ENCODE measurements at places on chromosomes 11 and 22.
A peak's percentile ranks its signal among the peaks of the same experiment; 100 is the strongest.

DNA sequence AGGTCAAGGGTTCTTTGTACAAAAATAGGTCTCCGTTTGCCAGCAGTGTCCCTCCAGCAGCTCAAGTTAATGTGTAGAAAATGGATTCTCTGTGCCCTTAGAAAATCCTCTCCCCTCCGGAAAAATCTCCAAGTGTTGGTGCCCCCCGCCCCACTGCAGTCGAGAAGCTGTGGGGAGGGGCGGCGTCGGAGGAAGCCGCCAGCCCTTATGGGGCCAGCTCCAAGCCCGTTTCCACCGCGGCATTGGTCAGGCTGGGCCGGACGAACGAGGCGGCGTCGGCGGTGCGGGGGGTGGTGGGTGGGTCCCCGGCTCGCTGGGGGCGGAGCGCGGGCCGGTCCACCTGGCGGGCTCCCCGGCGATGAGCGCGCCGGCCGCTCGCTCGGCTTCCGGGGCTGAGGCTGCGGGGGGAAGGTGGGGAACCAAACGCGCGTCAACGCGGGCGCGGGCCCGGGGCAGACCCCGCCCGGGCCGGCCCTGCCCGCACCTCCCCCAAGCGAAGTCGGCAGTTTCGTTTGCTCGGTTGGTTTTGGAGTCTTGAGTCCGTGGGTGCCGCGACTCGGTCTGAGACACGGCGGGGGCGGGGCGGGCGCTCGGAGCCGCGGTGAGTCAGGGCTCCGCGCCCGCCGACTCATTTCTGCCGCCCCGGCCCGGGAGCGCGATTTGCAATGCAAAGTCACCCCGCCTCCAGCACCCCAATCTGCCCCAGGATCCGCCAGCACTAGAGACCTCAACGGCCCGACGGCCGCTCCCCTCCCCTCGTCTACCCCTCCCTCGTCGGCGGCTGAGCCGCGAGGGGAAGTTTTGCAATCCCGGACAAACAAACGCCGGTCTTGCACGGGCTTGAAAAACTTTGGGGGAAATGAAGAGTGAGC lies 1.4 kb downstream of the ASCL2 start:
- peak; percentile 88 for DNase-seq

DNA sequence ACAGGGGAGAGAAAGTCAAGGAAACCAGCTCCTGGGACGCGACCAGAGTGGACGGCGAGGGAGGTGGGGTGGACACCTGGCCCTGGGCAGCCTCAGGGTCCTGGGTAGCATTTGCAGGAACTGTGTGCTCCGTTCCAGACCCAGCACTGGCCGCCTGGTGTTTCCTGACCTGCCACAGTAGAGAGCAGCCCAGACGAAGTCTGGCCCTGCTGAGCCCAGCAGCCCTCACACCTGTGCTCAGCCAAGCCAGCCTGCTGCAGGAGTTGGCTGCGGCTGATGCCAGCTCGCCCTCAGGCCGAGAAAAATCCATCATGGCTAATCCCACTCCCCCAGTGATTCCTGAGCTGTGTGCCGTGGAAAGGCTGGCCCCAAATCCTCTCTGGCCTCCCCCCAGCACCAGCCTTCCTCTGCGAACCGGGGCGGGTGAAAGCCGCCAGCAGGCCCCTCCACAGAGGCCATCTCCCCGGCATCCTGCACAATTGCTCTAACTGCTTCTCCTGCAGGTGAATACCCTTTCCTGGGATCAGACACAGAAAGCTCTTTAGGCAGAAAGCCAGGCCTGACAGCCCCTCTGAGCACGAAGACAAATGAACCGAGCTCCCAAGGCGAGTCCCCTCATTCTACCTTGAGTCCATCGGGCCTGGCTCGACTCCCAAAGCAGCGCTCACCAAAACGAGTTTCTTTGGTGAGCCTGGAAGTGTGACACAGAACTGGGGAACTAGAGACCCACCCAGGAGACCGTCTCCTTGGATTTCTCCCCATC lies 88.6 kb downstream of the RTL6 start:
- DNase-seq: no peak

DNA sequence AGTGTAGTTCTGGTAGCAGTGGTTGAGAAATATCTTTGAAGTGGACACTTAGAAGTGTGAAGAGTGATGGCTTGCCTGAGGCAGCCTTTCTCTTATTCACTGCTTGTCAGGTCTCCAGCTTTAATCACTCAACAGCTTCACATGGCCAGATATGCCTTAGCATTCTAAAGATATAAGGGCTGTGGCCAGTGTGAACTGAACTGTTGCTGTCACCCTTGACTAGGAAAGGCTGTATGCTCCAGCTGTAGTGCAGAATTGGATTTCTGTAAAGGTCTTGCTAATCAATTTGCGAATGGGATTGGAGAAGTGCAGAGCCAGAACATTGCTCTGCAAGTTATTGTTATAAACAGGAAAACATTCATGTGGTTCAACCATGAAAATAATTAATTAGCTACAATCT lies 266.7 kb downstream of the TMEM135 start:
- DNase-seq: no peak

DNA sequence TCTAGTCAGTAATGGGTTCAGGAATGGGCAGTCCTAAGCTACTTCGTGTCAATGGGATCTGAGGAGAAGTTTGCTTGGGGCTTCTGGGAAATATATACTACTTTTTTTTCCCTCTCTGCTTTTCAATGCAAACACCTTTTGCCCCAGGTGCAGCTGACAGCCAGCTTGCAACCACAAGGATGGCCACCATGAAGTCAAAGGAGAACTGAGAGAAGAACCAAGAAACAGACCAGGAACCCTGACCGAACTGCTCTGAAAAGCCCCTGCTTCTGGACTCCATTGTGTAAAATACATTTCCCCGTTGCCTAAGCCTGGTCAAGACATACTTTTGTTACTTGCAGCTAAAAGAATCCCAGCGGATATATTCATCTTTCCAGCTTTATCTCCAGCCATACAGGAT lies 20.1 kb upstream of the CD44 start:
- no peak for DNase-seq

DNA sequence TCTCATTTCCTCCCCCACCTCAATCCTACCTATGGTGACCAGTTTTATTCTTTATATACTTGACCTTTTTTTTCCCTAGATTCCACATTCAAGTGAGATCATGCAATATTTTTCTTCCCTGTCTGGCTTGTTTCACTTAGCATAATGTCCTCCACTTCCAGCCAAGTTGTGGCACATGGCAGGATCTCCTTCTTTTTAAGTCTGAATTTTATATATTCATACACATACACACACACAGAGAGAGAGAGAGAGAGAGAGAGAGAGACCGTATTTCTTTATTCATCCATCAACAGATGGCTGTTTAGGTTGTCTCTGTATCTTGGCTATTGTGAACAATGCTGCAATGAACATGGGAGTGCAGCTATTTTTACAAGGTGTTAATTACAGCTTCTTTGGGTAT lies 1.4 kb downstream of the POU2AF2 start:
- no peak for DNase-seq

GRCh38 chr11:64324692-64325469 lies 7.0 kb downstream of the PRDX5 start:
- DNase-seq: no peak

GRCh38 chr22:37545703-37546436 lies 14.4 kb upstream of the CDC42EP1 start:
- DNase-seq: no peak

DNA sequence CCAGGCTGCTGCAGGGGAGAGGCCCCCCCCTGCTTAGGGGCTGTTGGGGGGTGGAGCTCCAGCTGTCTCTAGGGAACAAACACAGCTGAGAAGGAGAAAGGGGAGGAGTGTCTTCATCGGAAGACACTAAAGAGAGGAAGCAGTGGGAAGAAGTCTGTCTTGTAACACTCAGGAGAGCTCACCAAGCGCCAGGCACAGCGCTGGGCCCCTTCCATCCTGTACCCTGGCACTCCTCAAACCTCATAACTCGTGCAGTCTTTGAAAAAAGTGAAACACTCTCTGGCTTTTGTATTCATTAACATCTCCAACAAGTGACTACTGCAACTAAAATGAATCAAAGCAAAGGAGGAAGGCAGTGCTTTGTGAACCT lies 67.4 kb upstream of the PRDM11 start:
- DNase-seq: no peak

DNA sequence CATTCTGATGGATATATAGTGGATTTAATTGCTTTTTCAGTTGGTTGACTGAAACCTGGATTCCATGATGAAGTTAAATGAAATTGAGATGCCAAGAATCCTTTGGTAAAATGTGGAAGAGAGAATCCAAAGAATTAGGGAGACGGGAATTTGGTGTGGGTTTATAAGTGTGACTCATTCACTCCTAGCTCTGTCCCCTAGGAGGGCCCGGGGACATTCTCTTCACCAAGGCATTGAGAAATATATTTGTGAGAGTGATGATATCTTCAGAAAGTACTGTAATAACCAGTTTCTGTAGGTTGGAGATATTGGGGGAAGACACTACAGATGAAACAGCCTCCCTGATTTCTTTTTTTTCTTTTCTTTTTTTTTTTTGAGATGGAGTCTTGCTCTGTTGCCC lies 13.6 kb upstream of the PHOX2A start:
- DNase-seq: no peak

DNA sequence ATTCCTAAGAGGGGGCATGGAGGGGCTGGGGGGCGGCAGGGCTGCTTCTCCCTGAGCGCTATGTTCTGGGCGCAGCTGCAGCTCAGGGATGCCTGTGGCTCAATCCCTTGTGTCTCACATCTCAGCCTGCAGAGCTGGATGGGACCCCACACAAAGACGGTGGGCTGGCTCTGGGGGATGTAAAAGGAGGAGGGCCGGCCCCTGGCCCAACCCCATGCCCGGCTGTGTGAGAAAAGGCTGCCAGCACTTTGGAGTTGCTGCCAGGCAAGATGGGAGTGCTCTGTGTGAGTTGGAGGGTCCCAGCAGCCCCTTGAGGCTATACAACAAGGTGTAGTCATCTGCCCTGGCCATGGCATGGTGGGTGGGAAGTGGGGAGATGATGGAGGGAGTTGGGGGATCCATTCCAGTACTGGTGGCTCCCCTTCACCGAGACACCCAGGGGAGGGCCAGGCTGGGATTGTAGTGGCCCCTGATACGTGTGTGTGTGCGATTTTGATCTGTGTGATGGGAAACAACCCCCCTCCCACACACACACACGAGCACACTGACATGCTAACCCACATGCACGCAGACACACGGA lies 1.3 kb upstream of the TBX10 start:
- DNase-seq: no peak

DNA sequence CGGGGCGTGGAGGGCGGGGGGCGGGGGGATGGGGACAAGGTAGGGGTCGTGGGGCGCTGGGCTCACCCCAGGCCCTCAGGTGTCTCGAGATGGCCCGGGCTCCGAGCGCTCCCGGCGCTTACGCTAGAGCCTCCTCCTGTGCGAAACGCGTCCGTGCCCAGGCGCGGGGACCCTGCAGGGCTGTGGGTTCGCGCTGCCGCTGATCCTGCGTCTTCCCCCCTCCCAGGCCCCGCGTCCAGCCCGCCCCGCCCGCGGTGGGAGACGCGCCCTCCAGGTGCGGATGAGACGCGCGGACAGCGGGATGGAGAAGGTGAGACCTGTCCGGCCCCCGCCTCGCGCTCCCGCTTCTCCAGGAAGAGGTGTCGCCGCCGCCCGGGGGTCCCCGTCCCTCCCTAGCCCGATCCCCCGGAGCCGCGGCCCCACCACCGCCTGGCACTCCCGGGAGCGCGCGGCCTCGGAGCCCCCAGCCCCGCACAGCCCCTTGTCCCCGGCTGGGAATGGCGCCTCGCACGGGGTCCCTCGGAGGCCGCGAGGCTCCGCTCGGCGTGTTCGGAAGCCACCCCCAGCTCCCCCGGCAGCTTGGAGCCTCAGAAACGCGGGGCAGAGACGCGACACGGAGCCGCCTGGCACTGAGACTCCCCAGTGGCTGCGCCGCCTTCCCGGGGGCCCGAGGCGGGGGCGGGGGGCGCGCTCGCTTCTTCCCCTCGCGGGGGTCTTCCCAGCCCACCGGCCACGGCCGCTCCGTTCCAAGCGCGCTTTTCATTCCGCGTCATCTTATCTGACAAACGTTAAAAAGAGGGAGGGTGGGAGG lies 27.6 kb upstream of the TOLLIP start:
- DNase-seq: peak; percentile 49

GRCh38 chr11:66834539-66834845 lies 8.7 kb upstream of the RCE1 start:
- DNase-seq: no peak

Measured in stimulated activated CD8-positive, alpha-beta memory T cell treated with anti-CD3 and anti-CD28 coated beads, Interleukin-4, amount 100 ng/mL, for 48 hours (primary cell).